Kidney (tissue), 22 donors: ENCODE measurements at places on chromosomes 16 and 17. TPM values are rescaled to one million over a fixed set of nuclear protein-coding genes. Genes with fewer than 3 reads are reported as not detected.

The HSD17B2 gene
- polyA plus RNA-seq, result 1.8 TPM

The AHSP gene
- not detected for polyA plus RNA-seq

The SDR42E1 gene
- polyA plus RNA-seq, result 2.5 TPM

The DNAH2 gene
- polyA plus RNA-seq, result 0.17 TPM

The ARL4D gene
- polyA plus RNA-seq, result 81.2 TPM

The FAM171A2 gene
- 1.6 TPM for polyA plus RNA-seq

The GP1BA gene
- polyA plus RNA-seq, result not detected

The TMEM204 gene
- polyA plus RNA-seq, result 49.5 TPM

The DNAAF1 gene
- polyA plus RNA-seq, result 2.4 TPM

The CIITA gene
- polyA plus RNA-seq, result 8.3 TPM

The CA7 gene
- polyA plus RNA-seq, result not detected

The HSPB9 gene
- polyA plus RNA-seq, result 0.99 TPM

The MEIOC gene
- polyA plus RNA-seq, result 0.26 TPM

The SPATA32 gene
- polyA plus RNA-seq, result not detected

The ACOX1 gene
- 24.7 TPM for polyA plus RNA-seq

The FAHD1 gene
- polyA plus RNA-seq, result 108 TPM

The CACNG4 gene
- 0.26 TPM for polyA plus RNA-seq

The SLC6A2 gene
- polyA plus RNA-seq, result 0.73 TPM

The PDPK1 gene
- polyA plus RNA-seq, result 14.3 TPM

The TNFRSF13B gene
- polyA plus RNA-seq, result not detected

The TPPP3 gene
- 108 TPM for polyA plus RNA-seq
